ENCODE measurements at places on chromosomes 3 and 15. TPM values are rescaled to one million over a fixed set of nuclear protein-coding genes. Genes with fewer than 3 reads are reported as not detected.

Gene SEMA3G
- 8.2 TPM for polyA plus RNA-seq

Gene CGNL1
- polyA plus RNA-seq: 8.1 TPM

Gene GOLGA6A
- polyA plus RNA-seq: 0.04 TPM

Gene ZNF80
- polyA plus RNA-seq: 0.02 TPM

Gene ROPN1
- not detected for polyA plus RNA-seq

Gene CYP8B1
- not detected for polyA plus RNA-seq

Gene MCF2L2
- 0.39 TPM for polyA plus RNA-seq

Data from ovary (tissue), 10 donors.